HEK293T (cell line): ENCODE measurements at places on chromosomes 2 and 18.
A peak's percentile ranks its signal among the peaks of the same experiment; 100 is the strongest.

- DNase-seq, result no peak
Observed at GRCh38 chr2:217379807-217380206, 519.9 kb upstream of the TNP1 start.

DNA sequence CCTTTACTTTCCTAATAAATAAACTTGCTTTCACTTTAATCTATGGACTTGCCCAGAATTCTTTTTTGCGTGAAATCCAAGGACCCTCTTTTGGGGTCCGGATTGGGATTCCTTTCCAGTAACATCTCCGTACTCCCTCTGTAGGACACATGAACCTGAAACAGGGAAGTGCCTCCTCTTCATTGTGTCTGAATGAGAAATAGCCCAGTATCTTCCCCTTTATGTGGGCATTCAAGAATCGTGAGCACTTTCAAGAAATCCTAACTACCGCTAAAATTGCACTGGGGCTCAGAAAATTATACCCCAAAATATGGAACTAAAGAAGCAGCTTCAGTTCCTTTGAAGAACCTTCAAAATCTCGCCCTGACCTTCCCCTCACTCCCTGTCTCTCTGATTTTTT lies 7.8 kb upstream of the POMC start:
- DNase-seq, result no peak

GRCh38 chr18:45012286-45012685 lies 331.6 kb downstream of the SETBP1 start:
- no peak for DNase-seq

GRCh38 chr18:76588601-76589226 lies 93.7 kb upstream of the ZNF516 start:
- DNase-seq, result no peak

DNA sequence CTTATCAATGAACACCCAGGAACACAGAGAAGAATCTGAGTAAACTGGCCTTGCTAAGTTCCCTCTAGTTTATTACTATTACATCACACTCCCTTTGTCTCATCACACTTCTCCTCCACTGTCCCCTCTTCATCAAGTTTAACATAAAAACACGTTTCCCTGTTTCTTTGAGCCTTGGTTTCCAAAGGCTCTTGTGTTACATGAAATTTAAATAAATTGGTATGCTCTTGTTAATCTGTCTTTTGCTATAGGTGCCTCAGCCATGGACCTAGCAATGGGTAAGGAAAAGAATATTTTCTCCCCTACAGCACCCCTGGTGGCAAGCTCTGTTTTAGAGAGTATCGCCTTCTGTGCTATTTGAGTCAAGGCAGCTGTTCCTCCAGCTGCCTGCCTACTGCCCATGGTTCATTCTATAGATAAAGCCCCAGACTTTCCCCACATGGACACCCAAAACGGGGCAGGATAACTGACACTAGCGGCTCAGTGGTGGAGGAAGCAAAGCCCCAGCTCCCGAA lies 31.8 kb downstream of the TGIF1 start:
- DNase-seq, result peak; percentile 40
